SJCRH30 (cell line): ENCODE measurements at places on chromosomes 5 and 9.
A peak's percentile ranks its signal among the peaks of the same experiment; 100 is the strongest.

DNA sequence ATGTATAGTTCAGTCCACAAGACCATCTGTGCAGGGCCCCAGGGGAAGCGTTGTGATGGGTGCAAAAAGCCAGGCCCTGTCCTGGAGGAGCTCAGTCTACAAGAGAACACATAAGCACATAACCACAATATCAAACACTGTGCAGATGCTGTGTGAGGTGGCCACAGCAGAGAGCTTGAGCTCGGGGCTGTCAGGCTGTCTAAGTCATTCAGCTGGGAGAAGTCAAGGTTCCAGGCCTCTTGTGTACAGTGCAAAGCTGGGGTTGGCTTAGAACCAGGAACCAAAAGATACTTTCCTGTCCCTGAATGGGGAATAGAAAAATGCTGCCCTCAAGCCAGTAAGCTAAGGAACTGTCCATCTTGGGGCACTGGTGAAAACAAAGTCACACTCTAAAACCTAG, 75.0 kb downstream of the PRDM6 start:
- no peak for DNase-seq

GRCh38 chr9:79023134-79023580, 548.6 kb upstream of the TLE4 start:
- no peak for DNase-seq

DNA sequence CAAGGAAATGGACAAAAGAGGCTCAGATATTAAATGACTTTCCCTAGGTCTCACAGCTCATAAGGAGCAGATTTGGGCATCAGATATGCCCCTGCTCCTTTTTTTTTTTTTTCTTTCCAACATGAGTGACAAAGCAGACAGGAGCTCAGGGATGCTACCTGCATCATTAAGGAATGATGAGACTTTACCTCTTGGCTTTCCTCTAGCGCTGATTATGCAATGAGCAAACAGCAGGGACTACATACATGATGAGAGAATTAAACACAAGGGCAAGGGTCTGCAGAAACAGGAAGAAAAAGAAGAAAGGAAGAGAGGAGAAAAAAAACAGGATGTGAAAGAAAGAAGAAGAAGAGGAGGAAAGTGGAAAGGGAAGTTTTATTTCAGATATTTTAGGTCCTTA, 179.9 kb downstream of the PPP2R2B start:
- DNase-seq, result no peak

- DNase-seq, result no peak
Measured at GRCh38 chr5:33281431-33281843, 159.3 kb upstream of the TARS1 start.

- no peak for DNase-seq
Measured at GRCh38 chr9:109560470-109561132, 62.5 kb upstream of the PTPN3 start.

- DNase-seq, result no peak
Measured at GRCh38 chr9:133609311-133610098, at the start of gene FAM163B. FAM163B (minus strand) TSS chr9:133609389; CDS start chr9:133580223, 29,166 bp downstream.

GRCh38 chr9:133460405-133461175, 812 bp downstream of the CACFD1 start:
- peak; percentile 76 for DNase-seq

- DNase-seq, result no peak
Measured at GRCh38 chr9:29969408-29969807, 2396.1 kb upstream of the C9orf72 start.

DNA sequence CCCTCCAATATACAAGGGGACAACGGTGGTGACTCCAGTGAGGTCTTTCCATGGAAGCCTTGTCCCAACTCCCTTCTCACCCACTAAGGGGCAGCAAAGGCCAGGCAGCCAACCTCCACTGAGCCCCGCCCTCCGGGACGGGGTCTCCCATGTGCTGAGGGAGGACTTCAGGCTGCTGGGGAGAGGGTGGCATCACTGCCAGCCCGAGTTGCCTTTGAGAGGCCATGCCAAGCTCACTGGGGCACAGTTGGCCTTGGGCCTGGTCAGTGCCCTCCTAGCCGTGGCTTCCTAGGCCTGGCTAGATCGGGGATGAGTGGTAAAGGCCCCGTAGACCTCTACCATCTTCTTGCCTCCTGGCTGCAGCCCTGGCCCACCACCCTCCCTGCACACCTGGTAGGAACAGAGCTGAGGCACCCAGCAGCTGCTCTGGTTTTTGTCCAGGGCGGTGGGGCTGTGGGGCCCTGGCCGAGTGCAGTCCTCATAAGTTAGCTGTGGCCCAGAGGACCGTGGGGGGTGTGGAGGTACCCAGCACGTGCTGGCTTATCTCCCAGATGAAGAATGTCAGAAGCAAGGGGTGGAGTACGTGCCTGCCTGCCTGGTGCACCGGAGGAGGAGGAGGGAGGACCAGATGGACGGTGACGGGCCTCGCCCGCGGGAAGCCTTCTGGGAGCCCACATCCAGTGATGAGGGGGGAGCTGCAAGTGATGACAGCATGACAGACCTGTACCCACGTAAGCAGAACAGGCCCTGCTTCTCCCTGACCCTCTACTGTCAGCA, 3.2 kb downstream of the SURF2 start:
- peak; percentile 50 for DNase-seq

GRCh38 chr5:161897033-161897432, 49.1 kb downstream of the GABRA1 start:
- no peak for DNase-seq

GRCh38 chr9:98104445-98104881, 14.6 kb downstream of the TRIM14 start:
- DNase-seq, result no peak

- DNase-seq, result no peak
Measured at GRCh38 chr5:97458851-97459250, 275.8 kb upstream of the RIOK2 start.

DNA sequence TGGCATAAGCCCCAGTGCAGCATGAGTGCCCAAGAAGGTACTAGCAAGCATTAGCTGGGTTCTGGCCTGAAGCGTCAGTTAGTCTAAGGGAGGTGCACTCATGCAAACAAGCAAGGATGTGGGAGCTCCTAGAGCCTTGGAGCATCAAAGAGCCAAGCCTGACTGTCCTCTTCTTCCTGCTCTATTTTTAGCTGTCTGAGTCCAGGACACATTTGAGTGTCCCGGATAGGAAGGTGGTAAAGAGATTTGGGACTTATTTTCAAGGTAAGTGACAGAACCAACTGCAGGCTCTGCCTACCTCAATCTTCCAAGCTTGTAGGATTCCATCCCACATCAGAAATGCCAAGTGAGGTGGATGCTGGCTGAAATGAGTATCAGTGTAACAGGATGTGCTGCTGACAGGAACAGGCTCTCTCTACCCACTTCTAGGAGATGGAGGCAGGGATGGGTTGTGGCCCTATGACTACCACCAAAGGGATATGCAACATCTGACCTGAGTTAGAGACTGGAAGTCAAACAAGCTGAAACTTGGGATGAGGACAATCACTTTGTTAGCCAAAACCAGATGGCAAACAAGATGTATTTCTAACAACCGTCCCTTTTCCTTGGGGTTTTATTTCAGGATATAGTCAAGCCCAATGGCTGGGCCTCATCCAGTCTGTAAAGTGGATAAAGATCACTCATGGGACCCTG, 15.1 kb downstream of the MACROH2A1 start:
- DNase-seq, result no peak

GRCh38 chr5:68021227-68021626, 194.3 kb upstream of the PIK3R1 start:
- no peak for DNase-seq

DNA sequence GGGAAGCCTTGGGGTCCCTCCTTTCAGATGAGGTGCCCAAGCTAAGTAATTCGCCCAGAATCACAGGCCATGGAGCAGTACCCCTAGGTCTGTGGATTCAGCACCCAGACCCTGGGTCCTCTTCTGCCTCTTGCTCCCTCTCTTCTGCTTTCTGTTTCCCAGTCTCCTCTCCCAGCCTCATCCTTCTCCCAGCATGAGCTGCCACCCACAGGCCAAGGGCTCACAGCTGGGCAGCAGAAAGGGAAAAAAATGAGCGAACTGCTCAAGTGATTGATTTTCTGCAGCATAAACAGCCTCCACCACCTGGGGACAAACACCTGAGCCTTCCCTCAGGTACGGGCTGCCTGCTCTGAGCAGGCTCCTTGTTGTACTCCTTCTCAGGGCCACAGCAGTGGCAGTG, 113.9 kb upstream of the SAP30L start:
- DNase-seq, result no peak

DNA sequence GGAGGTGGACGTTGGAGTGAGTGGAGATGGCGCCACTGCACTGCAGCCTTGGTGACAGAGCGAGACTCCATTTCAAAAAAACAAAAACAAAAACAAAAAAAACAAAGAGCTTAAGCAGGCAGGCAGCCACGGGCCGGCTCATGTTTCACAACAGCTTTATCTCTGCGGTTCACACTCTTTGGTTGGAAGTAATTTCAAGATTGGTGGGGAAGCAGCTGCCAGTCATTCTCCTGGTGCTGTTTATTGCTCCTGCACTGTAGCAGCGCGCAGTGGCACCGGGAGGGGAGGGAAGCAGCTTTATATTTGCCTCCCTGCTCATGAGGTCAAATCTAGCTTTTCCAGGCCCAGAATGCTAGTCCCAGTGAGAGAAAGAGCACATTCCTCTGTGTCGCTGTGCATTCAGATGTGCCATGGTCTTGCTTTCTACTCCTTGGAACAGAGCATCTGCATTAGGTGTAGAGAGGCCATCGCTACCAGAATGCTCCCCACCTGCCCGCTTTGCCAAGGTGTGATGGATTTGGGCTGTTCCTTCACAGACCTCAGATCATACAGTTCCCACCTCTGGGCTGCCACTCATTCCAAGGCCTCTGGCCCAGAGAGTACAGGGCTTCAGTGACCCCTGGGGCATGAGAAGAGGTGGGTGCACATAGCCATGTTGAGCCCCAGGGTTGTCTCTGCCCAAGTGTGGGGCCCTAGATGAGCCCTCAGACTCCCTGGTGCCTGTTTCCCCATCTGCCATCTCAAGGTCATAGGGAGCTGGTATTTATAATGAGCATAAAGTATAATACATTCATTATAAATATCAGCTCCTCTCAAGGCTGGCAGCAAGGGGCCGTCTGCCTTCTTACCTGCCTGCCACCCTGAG, 270.4 kb downstream of the MED10 start:
- DNase-seq, result no peak

DNA sequence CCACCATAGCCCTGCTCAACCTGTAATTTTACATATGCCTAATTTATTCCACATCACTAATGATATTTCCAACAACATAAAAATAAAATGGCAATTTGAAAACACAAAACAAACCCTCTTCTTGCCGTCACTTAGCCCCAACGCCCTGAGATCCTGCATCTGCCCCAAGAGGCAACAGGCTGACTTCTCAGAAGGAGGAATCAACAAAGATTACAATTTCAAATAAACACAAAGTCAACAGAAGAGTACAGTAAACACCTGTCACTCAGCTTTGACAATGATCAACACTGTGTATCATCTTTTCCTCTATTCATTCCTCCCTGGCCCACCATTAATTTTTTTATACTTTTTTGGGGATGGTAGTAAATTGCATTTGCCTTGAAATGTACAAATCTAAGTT, 19.8 kb downstream of the EPB41L4B start:
- no peak for DNase-seq

- peak; percentile 85 for DNase-seq
Measured at GRCh38 chr9:137077010-137077747, at the start of gene UAP1L1. UAP1L1 (plus strand) TSS chr9:137077517; CDS start chr9:137077533, 16 bp downstream.

DNA sequence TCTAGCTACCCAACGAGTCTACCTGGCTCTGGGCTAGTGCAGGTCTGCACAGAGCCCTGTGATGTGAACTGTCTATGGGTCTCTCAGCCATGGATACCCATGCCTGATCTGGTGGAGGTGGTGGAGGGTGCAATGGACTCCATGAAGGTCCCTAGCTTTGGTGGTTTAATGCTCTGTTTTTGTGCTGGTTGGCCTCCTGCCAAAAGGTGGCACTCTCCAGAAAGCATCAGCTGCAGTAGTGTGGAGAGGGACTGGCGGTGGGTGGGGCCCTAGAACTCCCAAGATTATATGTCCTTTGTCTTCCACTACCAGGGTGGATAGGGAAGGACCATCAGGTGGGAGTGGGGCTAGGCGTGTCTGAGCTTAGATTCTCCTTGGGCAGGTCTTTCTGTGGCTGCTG, 290.1 kb downstream of the AGTPBP1 start:
- no peak for DNase-seq

- DNase-seq, result no peak
Measured at GRCh38 chr5:118228489-118228888, 759.9 kb downstream of the DTWD2 start.

- DNase-seq, result no peak
Measured at GRCh38 chr5:124627815-124628595, 118.4 kb downstream of the ZNF608 start.

GRCh38 chr9:16265688-16266087, 604.8 kb downstream of the BNC2 start:
- no peak for DNase-seq

GRCh38 chr5:168174376-168174775, 117.1 kb upstream of the WWC1 start:
- DNase-seq, result no peak

GRCh38 chr9:7209990-7210389, 452.2 kb downstream of the KDM4C start:
- DNase-seq, result no peak

DNA sequence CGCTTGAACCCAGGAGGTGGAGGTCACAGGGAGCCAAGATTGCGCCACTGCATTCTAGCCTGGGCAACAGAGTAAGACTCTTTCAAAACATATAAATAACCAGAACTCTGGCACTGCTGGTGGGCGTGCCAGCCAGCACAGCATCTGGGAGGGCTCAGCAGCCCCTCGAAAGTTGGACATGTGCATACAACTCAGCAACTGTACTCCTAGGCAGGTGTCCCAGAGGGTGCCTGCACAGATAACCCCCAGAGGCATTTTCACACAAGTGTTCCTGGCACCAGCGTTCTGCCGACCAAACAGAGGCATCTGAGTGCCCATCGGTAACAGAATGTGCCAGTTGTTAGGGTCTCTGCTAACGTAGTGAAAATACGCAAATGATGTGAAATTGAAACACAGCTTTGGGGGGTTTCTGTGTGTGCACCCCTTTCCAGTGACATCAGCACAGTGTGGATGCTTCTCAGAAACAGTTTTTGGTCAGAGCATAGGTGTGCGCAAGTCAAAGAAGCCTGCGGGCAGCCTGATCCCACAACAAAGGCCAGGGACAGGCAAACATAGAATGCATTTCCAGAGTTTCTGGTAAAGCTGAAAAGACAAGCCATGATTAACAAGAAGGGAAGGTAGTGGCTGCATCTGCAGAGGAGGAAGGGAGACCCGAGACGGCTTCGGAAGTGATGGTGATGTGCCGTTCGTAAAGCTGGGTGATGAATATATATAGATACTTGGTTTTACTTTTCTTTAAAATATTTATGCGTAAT, 190.2 kb downstream of the CACNA1B start:
- DNase-seq, result no peak

GRCh38 chr5:60223342-60223741, 329.8 kb upstream of the PDE4D start:
- DNase-seq, result no peak

- DNase-seq, result no peak
Measured at GRCh38 chr5:140365282-140365681, 5.3 kb downstream of the SLC4A9 start.
